ENCODE measurements at places on chromosomes 4 and X.

GRCh38 chrX:11364835-11365234 is 71.6 kb downstream of the AMELX start:
- ATAC-seq: no peak

DNA sequence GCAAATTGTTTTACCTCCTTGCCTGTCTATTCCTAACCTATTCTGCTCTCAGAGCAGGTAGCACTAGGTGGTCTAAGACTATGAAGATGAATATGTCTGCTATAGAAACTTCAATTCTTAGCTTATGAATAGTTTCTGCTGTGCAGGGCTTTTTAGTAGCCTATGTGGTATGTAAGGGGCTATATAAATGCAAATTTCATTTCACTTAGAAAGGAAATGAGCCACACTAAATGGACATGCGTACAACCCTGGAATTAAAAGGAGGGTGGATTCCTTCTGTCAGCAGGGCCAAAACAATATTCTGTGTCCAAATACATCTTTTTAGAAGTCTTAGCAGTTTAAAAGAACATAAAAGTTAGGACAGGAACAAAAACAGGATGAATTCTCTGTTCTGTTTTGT is 163.9 kb upstream of the GEMIN8 start:
- no peak for ATAC-seq

DNA sequence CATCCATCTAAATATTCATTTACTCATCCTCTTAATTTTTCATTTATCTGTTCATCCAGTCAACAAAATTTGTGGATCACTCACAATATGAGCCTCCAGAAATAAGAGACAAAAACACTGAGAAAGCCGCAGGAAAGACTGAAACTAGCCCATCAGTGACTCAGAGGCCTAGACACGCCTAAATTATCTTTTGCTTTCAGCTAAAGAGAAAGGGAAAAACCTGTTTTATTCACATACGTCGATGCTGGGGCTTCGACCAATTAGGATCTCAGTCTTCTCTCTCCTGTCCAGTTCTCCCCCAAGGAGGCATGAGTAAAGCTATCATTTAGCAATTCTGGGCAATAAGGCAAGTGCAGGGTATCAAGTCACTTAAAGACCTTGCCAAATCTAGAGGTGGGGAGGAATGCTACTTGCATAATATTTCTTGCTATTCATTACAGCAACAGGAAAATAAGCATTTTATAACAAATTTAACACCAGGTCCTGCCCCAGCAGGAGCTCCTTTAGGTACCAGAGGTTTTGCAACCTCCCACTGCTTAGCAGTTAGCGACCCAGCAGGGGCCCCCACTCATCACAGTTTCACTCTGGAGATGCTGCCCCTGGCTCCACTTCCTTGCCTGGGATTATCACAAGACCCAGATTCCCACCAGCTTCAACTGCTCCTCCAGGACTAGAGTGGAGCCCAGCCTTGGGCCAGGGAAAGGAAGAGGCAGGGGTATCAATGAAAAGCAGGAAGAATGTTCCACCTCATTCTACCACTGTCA is 30.1 kb upstream of the TMEM154 start:
- no peak for ATAC-seq

GRCh38 chr4:13483768-13484121 is 395 bp downstream of the RAB28 start:
- ATAC-seq: peak; percentile 67

DNA sequence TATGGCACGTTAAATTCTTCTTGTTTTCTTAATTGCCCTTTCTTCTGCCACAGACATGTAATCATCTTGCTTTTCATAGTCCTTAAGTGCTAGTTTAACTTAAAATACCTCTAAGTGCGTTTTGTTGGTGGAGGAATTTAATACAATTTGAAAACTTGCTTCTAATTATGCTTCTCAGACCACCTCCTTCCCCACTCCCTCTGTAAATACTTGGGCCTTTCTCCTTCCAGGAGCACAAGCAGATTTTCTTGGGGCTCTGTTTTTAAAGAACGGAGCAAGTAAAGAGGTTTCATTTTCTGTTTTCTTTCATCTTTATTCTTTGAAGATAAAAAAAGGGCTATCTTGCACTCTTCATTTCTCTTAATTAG is 559 bp upstream of the PCDH18 start:
- ATAC-seq: peak; percentile 4

GRCh38 chrX:39409246-39409917 is 608.1 kb downstream of the MID1IP1 start:
- ATAC-seq: no peak

All from SK-N-SH treated with all-trans-retinoic acid at 6 μM for 48 hours (cell line).